ENCODE measurements at places on chromosomes 6 and 20.

- no peak for DNase-seq
Observed at GRCh38 chr6:107656883-107657282, 167.0 kb downstream of the SOBP start.

DNA sequence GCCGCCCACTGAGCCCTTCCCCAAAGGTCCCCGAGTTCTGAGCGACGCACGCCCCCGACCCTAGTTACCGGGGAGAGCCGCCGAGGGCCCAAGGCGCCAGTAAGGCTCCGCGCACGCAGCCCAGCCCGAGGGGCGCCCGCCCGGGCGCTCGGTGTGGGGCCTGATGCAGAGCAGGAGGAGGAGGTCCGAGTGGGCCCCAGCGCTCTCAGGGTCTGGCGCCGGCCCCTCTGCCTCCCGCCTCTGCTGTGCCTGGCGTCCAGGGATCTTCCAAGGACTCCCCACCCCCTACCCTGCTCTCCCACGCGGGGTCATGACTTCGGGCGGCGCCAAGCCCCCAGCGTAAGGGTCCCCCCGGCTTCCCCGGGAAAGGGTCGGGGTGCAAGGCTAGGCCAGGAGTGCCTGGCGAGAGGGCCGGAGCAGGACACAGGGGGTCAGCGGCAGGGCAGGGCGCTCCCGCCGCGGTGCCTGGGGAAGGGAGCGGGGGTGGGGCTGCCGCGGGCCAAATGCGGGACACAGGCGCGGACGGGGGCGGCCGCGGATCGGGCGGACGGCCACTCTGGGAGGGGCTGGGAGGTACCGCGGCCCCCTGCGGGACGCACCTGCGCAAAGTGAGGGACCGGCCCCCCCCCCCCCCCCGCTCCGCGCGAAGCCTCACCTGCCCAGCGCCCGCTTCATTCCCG is 637 bp downstream of the ABHD12 start:
- DNase-seq: peak; percentile 24

GRCh38 chr6:46486181-46486580 is 5.1 kb downstream of the RCAN2 start:
- DNase-seq: no peak

GRCh38 chr20:59737073-59737666 is 132.8 kb downstream of the PHACTR3 start:
- DNase-seq: no peak

- DNase-seq: peak; percentile 25
Observed at GRCh38 chr6:81820980-81821379, 68.5 kb upstream of the TENT5A start.

DNA sequence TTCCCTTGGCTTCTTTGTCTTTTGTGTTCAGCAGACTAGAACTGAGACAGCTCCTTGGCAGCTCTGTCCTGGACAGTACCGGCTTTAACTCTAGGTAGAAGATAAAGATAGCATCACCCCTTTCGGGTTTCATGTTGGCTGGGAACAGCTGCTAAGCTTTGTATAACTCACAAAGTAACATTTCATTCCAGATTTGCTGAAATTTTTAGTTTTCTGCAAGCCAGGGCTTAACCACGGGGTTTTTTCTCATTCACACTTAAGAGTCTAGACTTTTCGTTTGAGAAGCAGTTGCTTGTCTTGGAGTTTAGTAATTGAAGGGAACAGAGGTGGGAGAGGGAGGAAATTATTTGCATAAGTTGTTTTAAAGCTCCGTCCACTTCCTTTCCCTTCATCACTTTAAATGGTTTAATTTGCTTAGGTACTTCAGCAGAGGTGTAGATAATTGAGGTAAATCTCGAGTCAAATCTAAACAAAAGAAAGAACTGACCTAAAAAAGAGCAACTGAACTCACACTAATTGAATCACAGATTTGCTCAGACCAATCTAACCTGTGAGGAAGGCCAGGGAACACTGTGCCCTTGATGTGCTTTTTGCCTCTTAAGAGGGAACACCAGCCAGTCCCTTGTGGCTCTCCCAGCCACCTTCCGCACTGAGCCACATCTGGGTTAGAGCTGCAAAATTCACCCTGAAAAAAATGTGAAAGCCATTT is 48.3 kb downstream of the RREB1 start:
- DNase-seq: no peak

GRCh38 chr6:161225681-161226008 is 48.2 kb downstream of the AGPAT4 start:
- DNase-seq: no peak

DNA sequence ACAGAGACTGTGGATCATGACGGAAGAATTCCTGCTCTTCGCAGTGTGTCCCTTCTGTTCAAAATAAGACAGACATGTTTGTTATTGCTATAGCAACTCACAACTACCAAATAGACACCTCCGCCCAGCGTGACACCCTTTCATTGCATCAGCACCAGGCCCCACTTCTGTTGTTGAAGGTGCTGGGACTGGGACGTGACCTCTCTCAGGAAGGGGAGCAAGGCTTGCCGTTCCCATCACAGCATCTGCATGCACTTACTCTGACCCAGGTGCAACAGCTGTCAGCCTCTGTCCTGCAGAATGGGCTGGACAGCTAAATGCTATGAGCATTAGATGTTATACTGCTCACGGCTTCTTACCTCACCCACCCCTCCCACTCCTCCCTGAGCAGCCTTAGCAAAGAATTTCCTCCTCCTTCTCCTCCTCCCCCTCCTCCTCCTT is 94.1 kb downstream of the DACT2 start:
- DNase-seq: no peak

- DNase-seq: no peak
Observed at GRCh38 chr20:57834306-57835073, 124.7 kb upstream of the PMEPA1 start.

DNA sequence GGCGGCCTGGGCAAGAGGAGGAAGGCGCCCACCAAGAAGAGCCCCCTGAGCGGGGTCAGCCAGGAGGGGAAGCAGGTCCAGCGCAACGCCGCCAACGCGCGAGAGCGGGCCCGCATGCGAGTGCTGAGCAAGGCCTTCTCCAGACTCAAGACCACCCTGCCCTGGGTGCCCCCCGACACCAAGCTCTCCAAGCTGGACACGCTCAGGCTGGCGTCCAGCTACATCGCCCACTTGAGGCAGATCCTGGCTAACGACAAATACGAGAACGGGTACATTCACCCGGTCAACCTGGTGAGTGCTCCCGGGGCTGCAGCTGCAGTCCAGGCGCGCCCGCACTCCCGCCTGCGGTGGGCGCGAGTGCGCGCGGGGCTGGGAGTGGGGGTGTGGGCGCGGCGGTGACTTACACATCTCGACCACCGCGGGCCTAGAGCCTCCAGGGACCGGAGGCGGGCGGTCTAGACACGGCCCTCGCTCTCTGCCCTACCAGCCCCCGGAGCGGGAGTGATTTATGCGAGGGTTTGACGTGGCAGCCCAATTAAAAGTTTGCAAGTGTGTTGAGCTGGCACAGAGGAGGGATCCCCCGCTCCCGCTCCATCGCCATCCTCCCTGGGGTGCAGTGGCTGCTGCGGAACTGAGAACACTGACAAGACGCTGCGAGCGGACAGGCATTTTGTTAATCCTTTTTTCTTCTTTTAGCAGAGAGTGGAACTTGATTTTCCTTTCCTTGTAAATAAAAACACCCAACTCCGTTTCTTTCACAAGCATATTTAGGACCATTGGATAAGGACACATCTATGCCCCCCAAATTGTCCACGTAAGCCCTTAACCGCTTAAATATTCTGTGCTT is 867 bp downstream of the TCF21 start:
- no peak for DNase-seq

- DNase-seq: no peak
Observed at GRCh38 chr20:38338849-38339520, 7.3 kb upstream of the LBP start.

DNA sequence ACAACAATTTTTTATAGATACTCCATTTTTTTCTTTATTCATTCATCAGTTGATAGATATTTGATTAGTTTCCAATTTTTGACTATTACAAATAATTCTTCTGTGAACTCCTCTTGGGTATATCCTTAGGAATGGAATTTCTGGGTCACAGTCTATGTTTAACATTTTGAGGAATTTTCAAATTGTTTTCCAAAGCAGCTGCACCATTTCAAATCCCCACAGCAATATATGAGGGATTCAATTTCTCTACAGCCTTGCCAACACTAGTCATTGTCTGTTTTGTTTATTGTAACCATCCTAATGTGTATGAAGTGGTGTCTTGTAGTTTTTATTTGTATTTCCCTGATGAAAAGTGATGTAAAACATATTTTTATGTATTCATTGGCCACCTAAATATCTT is 320.3 kb upstream of the DEFB112 start:
- DNase-seq: no peak

GRCh38 chr6:1619673-1620503 is 10.2 kb downstream of the FOXC1 start:
- DNase-seq: peak; percentile 34

DNA sequence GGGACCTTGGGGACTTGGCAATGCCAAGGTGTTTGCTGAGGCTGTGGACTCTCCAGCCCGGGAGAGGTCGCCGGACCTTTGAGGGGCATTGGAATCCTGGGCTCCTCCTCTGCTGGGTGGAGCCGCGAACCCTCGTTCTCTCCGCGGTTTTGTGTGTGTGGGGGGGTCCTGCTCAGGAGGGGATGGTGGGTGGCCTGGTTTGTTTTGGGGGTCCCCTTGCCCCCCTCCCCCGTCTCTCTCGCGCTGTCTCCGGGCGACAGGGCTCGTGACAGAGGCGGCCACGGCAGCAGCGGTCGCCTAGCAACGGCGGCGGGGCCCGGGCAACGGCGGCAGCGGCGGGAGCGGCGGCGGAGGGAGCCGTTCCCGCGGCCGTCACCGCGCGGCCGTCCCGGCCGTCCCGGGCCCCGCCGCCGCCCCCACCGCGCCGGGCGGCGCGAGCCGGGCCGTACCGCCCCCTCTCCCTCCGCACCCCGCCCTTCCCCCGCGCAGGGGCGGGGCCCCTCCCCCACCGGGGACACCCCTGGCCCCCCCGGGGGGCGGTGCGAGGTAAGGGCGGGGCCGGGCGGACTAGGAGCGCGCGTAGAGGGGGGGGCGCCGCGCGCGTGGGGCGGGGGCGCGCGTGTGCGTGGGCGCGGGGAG is 7.8 kb downstream of the SYNGAP1 start:
- no peak for DNase-seq

- DNase-seq: no peak
Observed at GRCh38 chr20:37733416-37733815, 39.6 kb downstream of the CTNNBL1 start.

DNA sequence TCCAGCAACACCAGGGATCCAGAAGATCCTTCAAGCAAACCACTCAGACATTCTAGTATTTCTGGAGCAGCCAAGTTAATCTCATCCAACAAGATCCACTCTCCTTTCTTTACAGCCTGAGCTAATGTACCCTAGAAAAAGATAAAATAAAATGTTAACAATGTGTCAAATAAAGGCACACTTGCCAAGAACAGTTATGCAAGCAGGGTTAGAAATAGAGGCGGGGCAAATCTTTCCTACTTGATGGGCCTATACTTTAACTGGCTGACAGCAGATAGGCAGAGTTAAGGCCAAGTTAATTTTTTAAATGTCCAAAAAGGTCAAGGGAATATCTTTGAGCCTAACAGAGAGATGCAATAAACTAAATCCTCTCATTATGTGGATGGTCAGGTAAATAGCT is 60.8 kb downstream of the MDN1 start:
- no peak for DNase-seq

GRCh38 chr20:56359212-56360132 is 698 bp downstream of the FAM210B start:
- DNase-seq: peak; percentile 36

DNA sequence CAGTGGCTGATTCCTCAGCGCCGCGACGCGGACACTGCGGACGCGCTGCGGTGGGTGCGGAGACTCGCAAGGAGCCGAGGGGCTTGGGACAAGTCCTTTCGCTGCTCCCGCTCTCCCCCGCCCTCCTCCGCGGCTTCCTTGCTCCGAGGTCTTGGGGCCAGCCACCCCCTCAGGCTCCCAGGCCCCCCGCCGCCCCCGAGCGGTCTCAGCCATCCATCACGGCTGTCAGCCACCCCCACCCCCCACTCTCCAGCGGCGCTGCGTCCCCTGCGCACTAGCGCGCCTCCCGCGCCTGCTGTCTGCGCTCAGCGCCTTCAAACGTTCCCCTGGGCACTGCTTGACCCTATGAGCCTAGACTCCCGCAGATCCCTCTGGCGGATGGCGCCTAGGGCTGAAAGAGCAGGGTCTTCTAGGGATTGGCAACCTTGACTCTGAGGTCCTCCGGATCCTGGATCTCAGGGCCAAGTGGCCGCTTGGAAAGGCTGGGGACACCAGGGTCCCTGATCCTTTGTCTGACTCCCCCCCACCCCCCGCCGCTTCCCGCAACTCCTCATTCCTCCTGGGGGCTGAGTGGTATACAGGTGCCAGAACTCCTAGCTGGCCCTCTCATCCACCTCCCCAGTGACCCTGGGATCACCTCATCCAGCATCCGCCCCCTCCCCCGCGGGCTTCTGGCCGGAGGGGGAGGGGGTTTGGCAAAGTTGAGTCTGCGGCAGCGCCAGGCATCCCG is 1.4 kb downstream of the SLC12A5 start:
- no peak for DNase-seq

DNA sequence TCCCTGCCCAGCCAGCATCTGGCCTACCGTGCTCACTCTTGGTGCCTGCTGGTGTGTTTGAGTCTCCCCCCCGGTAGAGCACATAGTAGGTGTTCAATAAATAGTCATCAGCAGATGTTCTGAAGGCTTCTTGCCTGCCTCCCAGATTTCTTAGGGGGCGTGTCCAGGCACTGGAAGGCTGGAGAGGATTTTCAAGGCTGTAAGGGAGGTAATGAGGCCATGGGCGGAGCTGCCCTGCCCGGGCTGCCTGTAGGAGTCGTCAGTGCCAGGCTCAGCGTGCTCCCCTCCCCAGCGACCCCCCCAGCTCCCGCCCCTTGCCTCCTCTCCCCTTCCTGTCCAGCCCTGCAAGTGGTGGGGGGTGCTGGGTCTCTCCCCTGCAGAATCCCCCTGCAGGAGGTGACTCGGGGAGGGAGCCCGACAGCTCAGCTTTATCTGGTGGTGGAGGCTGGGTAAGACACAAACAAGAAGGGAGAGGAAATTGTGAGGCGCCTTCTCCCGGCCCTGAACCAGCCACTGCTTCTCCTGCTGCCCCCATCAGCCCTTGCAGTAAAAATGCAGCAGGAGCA is 55.9 kb downstream of the BCAS4 start:
- no peak for DNase-seq

DNA sequence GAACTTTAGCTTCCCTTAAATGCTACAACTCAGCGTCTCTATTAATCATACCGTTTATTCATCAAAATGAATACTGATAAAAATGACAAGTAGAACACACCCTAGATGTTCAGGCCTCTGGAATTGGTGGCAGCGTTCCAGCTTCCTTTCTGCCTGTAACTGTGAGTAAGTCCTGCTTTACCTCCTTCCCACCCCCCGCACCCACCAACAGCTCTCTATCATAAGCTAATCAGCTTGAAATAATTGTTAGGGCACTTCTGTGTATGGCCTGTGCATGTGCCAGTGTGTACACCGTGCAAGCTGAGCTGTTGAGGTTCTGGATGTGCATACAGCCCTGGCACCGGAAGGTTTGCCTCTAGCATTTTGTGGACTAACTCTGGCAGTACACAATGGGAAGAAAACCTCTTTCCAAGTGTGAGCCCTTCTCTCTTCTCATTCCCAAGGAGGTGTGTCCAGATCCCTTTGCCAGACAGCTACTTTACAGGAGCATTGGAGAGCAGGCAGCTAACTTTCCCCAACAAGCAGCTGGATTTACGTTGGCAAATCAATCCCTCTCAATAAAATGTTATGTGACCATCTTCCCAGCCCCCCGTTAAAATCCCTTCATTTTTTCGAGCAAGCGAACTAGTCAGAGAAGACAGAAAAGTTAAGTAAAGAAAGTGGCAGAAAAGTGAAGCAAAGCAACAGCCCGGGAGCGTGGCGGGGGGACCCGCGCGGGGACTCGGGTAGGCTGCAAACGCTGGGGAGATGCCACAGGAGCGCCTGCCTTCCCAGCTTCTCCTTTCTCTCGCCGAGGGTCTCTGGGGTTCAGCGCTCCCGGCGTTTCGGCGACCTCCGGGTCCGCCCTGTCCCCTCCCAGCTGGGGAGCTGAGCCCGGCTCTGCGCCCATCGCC is 803 bp upstream of the ADGRG6 start:
- DNase-seq: no peak
